ENCODE measurements at places on chromosomes 6 and 20.

DNA sequence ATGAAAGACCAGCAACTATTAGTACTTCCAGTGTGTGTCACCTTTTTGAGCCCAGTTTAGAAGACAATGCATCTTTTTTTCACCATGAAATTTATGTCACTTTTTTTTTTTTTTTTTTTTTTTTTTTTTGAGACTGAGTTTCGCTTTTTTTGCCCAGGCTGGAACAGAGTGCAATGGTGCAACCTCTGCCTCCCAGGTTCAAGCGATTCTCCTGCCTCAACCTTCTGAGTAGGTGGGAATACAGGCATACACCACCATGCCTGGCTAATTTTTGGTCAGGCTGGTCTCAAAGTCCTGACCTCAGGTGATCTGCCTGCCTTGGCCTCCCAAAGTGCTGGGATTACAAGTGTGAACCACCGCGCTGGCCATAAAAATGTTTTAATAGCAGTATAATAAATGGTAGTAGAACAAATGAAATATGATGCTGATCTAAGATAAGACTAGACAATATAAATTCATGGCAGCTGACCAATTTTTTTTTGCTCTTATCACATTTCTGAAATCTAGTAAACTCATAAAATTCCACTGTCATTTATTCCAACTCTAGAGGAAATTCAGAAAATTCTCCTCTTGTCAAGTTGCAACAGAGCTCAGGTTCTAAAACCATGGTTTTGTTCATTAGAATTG, 21.3 kb downstream of the NHSL1 start:
- peak; percentile 21 for DNase-seq

DNA sequence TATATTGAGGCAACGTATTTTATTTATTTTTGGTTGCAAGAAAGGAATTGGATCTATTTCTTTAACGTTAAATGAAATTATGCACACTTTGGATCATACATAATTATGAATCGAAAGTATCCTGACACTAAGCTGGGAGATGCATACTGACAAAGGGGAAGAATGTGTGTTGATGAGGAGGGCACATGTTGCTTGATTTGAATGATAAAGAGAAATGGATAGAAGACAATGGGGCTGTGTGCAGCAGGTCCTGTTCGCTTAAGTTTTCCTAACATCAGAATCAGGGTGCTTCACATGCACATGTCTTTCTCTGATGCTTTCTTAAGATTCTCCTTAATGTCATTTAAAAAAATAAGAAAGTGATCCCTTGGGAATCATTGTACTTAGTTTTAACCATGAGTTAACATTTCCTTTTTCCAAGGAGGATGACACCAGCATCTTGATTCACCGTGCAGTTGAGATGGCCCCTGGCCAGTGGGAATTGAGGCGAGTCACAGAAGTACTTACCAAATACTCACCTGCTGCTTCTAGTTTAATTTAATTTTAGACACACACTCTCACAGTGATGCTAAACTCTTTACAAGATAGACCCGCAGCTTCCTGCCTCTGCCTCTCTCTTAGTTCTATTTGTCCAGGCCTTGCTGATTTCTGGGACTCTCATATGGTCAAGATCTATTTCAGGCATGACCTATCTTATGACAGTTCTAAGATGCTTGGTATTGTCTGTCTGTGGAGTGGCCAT, 116.5 kb downstream of the CLIC5 start:
- no peak for DNase-seq

DNA sequence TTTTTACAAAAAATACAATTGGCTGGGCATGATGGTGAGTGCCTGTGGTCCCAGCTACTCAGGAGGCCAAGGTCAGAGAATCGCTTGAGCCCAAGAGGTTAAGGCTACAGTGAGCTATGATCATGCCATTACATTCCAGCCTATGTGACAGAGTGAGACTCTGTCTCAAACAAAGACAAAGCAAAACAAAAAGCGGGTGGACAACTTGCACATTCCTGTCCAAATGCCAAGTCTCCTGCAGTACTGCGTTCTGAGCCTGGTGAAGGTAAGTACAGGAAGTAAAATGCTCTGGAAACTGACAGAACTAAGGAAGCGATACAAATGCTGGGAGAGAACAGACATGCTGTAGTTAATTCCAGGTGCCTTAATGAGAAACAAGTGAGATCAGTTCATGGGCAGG, 20.4 kb upstream of the TMEM242 start:
- DNase-seq: no peak

DNA sequence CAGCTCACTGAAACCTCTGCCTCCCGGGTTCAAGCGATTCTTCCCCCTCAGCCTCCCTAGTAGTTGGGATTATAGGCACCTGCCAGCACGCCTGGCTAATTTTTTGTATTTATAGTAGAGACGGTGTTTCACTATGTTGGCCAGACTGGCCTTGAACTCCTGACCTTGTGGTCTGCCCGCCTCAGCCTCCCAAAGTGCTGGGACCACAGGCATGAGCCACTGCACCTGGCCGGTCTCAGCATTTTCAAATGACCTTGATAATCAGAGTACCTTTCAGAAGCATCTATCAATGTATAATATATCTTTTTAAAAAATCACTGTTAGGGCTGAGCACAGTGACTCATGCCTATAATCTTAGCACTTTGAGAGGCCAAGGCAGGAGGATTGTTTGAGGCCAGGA, 143.0 kb downstream of the DOK5 start:
- no peak for DNase-seq

DNA sequence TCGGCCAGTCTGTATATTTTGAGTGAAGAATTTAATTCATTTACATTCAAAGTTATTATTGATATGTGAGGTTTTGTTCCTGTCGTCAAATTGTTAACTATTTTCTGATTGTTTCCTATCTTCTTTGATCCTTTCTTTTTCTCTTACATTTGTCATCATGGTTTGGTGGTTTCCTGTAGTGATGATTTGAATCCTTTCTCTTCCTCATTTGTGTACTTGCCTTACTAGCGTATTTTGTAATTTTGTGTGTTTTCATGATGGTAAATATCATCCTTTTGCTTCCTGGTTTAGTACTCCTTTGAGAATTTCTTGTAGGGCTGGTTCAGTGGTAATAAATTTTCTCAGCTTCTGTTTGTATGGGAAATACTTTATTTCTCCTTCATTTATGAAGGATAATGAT, 151.7 kb upstream of the CEP162 start:
- DNase-seq: no peak

DNA sequence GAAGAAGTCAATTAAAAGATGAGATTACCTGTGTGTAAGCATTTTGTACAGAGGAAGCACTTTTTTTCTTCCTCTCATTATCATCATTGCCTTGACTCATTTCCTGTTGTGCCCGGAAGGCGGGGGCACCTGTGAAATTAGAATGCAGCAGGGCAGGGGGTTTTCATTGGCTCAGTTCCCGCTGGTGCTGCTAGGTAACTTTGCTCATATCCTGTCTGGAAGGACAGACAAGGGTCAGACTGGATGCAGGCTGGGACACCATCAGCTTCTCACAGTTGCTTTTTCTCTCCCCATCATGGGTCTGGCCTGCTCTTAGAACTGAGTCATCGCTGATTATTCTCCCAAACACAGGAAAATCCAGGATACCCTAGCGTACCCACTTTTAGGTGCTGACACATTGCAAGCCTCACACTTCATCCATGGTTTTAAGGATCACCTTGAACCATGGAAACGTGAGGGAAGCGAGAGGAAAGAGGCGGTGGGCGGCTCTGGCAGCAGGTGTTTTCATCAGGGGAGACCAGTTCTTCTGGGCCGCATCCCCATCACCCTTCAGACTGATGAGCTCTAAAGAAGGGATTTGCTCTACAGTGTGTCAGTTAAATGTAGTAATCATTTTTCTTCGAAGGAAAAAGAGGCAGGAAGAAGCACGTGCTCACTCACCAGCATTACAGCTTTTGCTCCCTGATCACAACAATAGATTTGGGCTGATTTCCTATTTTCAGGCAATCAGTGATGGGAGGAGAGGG, 195.7 kb upstream of the SASH1 start:
- peak; percentile 37 for DNase-seq

- no peak for DNase-seq
Observed at GRCh38 chr20:57870597-57871236, 160.9 kb upstream of the PMEPA1 start.

- peak; percentile 24 for DNase-seq
Observed at GRCh38 chr6:74734901-74735300, 471.0 kb downstream of the COL12A1 start.

GRCh38 chr20:47362361-47363219, 6.1 kb upstream of the ZMYND8 start:
- no peak for DNase-seq
